ENCODE measurements at places on chromosomes 13 and 19. TPM values are rescaled to one million over a fixed set of nuclear protein-coding genes. Genes with fewer than 3 reads are reported as not detected.

DNA sequence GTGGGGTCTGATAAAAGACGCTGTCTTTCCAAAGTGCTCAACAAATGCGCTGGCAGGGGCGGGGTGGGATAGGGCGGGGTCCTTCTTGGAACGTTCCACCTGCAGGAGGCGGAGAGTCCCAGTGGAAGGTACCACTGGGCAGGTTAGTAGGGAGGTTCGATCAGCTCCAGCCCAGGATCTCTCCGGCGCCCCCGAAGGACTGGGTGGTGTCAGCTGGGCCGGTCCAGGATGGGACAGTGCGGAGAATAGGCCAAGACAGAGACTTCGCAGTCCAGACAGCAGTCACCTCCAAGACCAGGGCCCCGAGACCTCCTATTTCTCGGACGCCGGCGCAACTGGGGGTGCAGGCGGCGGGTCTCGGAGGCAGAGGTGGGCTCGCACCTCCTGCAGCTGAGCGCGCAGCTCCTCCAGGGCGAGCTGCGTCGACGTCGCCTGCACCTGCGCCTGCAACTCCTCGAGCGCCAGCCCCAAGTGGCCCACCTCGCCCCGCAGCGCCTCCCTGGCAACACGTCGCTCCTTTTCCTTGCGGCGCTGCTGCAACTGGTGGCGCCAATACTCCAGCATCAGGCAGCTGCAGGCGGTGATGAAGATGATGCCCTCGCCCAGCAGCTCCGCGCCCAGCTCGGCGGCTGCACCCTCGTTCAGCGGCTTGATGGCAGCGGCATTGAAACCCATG lies 21.6 kb downstream of the VASP start:
- DNase-seq = peak; percentile 75

Gene MYPOP
- total RNA-seq = 13.0 TPM

Gene EFNB2
- 12.9 TPM for total RNA-seq

DNA sequence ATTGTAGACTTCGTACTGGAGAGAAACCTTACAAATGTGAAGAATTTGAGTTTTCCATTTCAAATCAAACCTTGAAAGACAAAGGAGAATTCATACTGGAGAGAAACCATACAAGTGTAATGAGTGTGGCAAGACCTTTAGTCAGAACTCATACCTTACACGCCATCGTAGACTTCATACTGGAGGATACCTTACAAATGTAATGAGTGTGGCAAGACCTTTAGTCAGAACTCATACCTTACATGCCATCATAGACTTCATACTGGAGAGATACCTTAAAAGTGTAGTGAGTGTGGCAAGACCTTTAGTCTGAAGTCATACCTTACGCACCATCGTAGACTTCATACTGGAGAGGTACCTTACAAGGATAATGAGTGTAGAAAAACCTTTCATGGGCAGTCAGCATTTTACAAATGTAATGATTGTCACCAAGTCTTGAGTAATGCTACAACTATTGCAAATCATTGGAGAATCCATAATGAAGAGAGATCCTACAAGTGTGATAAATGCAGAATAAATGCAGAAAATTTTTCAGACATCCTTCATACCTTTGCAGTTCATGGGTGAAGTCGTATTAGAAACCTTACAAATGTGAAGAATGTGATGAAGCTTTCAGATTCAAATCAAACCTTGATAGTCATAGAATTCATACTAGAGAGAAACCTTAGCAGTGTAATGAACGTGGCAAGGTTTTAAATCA lies 14.7 kb downstream of the ZNF765 start:
- DNase-seq = no peak

DNA sequence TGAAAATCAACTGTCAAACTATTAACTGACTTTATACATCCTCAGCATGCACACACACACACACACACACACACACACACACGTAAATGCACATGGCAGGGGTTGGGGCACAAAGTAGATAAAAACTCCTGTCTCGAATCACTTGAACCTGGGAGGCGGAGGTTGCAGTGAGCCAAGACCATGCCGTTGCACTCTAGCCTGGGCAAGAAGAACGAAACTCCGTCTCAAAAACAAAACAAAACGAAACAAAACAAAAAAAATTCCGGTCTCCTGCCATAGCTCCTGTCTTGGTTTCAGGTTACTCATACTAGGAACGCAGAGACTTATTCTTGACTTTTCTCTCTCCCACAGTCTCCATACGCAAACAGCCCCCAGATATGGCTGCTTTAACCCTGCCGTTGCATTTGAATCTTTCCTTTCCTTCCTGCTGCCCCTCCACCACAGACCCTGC lies 148.9 kb downstream of the SHISA2 start:
- DNase-seq = no peak

GRCh38 chr13:44620057-44620456 lies 43.9 kb upstream of the TSC22D1 start:
- no peak for DNase-seq

Gene FUT1
- total RNA-seq = 1.0 TPM

DNA sequence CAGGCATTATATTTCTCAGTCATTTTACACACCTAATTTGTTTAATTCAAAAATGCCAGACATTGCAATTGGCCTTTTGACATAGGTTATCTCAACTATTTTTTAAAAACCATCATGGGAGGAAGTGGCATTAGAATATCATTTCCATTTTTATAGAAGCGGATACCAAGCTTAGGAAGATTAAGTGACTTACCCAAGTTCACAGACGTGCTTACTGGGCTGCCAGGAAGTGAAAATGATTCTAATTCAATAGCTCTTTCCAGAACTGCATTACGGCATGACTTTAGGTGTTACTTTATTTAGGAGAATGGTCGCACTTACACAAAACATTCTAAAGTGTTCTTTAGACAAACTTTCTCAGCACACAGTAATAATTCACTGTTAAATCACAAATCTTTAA lies 231.9 kb downstream of the KLF12 start:
- no peak for DNase-seq

DNA sequence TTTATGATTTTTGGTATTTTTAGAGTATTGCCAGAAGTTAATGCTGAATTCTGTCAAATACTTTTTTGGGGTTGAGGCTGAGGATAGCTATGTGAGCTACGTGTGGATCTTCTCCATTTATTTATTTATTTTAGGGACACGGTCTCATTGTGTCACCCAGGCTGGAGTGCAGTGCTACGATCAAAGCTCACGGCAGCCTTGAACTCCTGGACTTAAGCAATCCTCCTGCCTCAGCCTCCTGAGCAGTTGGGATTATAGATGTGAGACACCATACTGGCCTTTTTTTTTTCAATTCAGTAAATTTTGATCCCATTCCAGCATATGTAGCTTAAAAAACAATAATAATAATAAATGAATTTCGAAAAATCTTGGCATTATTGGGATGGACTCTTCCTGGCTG lies 21.1 kb downstream of the ING1 start:
- DNase-seq = no peak

GRCh38 chr19:14409146-14410023 lies 9.8 kb downstream of the DDX39A start:
- DNase-seq = no peak

GRCh38 chr13:79986890-79987289 lies 354.0 kb downstream of the SPRY2 start:
- no peak for DNase-seq

- DNase-seq = peak; percentile 46
Measured at GRCh38 chr19:17385878-17386611, 8.0 kb downstream of the CCDC194 start.

DNA sequence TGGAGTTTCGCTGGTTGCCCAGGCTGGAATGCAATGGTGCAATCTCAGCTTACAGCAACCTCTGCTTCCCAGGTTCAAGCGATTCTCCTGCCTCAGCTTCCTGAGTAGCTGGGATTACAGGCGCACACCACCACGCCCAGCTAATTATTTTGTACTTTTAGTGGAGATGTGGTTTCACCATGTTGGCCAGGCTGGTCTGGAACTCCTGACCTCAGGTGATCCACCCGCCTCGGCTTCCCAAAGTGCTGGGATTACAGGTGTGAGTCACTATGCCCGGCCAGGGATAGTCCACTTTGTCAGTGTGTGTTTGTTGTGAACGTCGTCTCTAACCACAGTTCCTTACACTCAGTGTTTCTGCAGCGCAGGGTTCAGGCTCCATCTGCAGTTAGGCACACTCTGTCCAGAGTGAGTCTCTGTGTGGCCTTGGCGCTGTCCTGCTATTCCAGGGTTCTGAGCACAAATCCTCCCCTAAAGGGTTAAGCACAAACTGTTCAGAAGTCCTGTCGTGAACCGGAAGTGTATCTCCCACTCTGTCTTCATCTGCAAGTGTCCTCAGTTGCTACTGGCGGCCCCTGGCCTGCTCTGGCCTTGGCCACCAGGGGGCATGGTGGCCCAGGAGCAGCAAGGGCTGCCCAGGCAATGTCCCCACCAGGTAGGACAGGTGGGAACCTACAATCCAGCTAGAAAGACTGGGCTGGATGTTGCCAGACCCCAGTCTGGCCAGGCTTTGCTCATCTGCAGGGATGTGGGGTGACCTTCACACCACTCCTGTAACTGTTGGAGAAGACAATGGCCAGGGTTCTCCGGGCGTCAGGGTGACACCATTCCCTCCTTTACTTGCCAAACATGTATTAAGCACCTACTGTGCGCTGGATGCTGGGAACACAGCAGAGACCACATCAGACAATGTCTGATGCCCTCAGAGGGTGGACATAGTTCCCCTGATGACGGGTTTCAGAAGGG lies 38.8 kb upstream of the GATAD2A start:
- DNase-seq = peak; percentile 70

DNA sequence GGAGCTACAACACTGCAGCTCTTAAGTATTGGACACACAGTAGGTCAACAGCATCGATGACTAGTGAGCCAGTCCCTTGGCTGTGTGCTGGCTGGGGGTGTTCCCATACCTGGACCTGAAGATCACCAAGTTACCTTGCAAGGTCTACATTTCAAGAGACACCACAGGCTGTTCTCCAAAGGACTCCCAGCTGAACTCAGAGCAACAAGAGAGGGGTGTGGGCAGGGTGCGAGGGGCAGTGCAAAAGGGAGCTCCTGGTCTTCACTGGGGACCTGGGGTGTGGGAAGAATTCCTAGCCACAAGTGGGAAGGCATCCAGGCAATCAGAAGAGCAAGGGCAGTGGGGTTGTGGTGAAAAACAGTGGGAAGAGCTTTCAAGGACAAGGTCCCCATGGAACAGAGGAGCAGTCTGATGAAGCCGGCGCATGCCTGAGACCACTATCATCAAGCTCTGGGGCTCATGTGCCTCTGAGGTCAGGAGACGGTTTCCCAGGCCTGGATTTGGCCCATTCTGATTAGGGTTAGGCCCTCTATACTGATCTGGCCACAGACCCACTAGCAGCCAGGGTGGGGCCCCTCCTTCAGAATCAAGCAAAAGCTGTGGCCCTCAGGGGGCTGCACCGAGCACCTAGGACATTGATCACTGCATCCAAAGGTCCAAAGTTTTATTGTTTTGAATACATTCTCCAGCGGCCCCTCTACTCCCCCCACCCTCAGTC lies 4.7 kb upstream of the GSK3A start:
- DNase-seq = no peak

Gene CGB5
- not detected for total RNA-seq

Gene ZNF560
- total RNA-seq = not detected

All from mucosa of gallbladder (tissue), 1 donor.